ENCODE measurements at places on chromosomes 2 and 18. TPM values are rescaled to one million over a fixed set of nuclear protein-coding genes. Genes with fewer than 3 reads are reported as not detected.

TRIM43 gene
- not detected for total RNA-seq

PSMD1 gene
- total RNA-seq: 116 TPM

SERPINB11 gene
- not detected for total RNA-seq

C18orf54 gene
- total RNA-seq: 8.2 TPM

SLC11A1 gene
- total RNA-seq: 0.82 TPM

DES gene
- total RNA-seq: 0.41 TPM

VAMP5 gene
- total RNA-seq: 3.3 TPM

ARHGAP28 gene
- 15.9 TPM for total RNA-seq

APCDD1 gene
- total RNA-seq: 10.6 TPM

SLC38A11 gene
- 2.4 TPM for total RNA-seq

PCARE gene
- not detected for total RNA-seq

ARMC9 gene
- 15.1 TPM for total RNA-seq

ANXA4 gene
- 2.4 TPM for total RNA-seq

HOXD8 gene
- total RNA-seq: not detected

PER2 gene
- 5.3 TPM for total RNA-seq

EVA1A gene
- total RNA-seq: 0.41 TPM

RPRM gene
- total RNA-seq: 154 TPM

BMP10 gene
- total RNA-seq: not detected

IL36RN gene
- not detected for total RNA-seq

LYG2 gene
- not detected for total RNA-seq

VIL1 gene
- total RNA-seq: not detected

IL1F10 gene
- total RNA-seq: not detected

OSBPL1A gene
- total RNA-seq: 42.8 TPM

MCEE gene
- 8.6 TPM for total RNA-seq

C2orf92 gene
- 3.3 TPM for total RNA-seq

CXCR1 gene
- under 0.01 TPM for total RNA-seq

FLACC1 gene
- total RNA-seq: 2.4 TPM

PRSS56 gene
- under 0.01 TPM for total RNA-seq

MZT2B gene
- 92.9 TPM for total RNA-seq

WDR33 gene
- 74.6 TPM for total RNA-seq

ADD2 gene
- total RNA-seq: 291 TPM

MYCN gene
- 70.5 TPM for total RNA-seq

MFSD6 gene
- total RNA-seq: 35.5 TPM

FBXO41 gene
- 20.0 TPM for total RNA-seq

All from frontal cortex (tissue), 4 donors.